ENCODE measurements at places on chromosomes 11 and 22. TPM values are rescaled to one million over a fixed set of nuclear protein-coding genes. Genes with fewer than 3 reads are reported as not detected.

The ART5 gene
- total RNA-seq = 0.51 TPM

The TTC12 gene
- 6.9 TPM for total RNA-seq

The OR8D1 gene
- total RNA-seq = not detected

The RAC2 gene
- total RNA-seq = 58.2 TPM

The PYGM gene
- total RNA-seq = not detected

The SLC22A12 gene
- total RNA-seq = not detected

- DNase-seq = no peak
Observed at GRCh38 chr11:107921997-107922396, 6.3 kb upstream of the RAB39A start.

DNA sequence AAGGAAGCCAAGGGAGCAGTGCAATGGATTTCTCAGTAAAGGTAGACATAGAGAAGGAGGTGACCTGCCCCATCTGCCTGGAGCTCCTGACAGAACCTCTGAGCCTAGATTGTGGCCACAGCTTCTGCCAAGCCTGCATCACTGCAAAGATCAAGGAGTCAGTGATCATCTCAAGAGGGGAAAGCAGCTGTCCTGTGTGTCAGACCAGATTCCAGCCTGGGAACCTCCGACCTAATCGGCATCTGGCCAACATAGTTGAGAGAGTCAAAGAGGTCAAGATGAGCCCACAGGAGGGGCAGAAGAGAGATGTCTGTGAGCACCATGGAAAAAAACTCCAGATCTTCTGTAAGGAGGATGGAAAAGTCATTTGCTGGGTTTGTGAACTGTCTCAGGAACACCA lies 6.6 kb downstream of the TRIM22 start:
- no peak for DNase-seq

- DNase-seq = no peak
Observed at GRCh38 chr11:78783301-78783700, 208.6 kb upstream of the NARS2 start.

- no peak for DNase-seq
Observed at GRCh38 chr11:78030429-78031325, 7.6 kb upstream of the KCTD14 start.

- no peak for DNase-seq
Observed at GRCh38 chr22:26055693-26056092, 113.6 kb upstream of the SEZ6L start.

DNA sequence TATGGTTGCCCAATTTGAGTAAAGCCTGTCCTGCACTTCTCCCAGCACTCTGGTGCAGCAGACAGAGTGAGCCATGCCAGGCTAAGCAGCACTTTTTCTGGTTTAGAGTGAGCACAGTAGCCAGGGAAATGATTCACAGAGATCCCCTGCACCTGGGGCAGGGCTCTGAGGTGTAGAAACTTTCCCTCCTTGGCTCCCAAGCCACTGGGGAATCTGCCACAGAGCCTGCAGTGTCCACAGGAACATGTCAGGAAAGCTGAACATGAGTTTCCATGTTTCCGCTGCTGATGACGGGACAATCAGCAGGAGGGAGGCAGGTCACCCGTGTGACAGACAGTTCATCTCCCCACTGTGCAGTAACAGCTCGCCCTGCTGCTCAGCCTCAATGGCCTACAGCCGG lies 429.9 kb upstream of the B3GAT1 start:
- DNase-seq = no peak

The NNMT gene
- 1,529 TPM for total RNA-seq

GRCh38 chr22:19958083-19959042 lies 16.7 kb upstream of the TXNRD2 start:
- DNase-seq = no peak

- no peak for DNase-seq
Observed at GRCh38 chr11:102974552-102975280, 19.2 kb upstream of the MMP13 start.

The NXPE1 gene
- not detected for total RNA-seq

GRCh38 chr11:44855493-44855849 lies 95.2 kb downstream of the TP53I11 start:
- no peak for DNase-seq

The P4HA3 gene
- total RNA-seq = 0.81 TPM

Measured in epithelial cell of proximal tubule (primary cell).